Naive thymus-derived CD8-positive, alpha-beta T cell (primary cell): ENCODE measurements at places on chromosomes 7 and 10.

DNA sequence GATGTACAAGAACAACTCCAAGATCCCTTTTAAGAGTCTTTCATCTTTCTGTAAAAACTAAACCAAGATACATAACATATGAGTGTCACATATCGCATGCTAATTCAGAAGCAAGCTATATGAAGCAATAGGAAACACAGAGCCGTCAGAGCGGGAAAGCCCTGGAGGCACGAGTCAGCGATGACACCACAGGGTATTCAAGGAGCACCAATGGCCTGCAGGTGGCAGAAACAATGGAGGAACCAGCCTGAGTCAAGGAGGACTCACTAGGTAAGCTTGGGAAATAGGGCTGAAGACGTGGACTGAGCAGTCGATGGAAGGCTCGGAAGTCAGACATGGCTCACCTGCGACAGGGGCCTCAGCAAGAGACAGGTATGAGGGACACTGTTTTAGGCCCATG, 214.4 kb downstream of the FAM107B start:
- DNase-seq, result no peak

DNA sequence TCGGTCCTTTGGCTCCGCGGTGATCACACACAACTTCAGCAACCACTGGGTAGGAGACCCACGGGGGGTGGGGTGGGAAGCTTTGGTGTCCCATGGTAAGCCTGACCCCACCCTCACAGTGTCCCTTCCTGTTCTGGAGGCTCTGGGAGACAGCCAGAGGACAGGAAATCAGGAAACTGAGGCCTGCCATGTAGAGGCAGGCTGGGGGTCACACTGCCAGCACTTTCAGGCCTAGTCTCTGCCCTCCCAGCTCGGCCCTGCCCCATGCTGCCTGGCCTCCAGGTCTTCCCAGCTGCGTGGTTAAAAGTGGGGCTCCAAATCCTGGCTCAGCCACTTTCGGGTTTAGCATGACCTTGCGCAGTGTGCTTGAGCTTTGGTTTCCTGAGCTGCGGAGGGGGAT, 10.9 kb downstream of the AQP1 start:
- DNase-seq, result no peak

GRCh38 chr10:110010486-110011378, 2.9 kb downstream of the ADD3 start:
- no peak for DNase-seq

- no peak for DNase-seq
These were observed 50.5 kb downstream of the STRA8 start for GRCh38 chr7:135283959-135284638.

DNA sequence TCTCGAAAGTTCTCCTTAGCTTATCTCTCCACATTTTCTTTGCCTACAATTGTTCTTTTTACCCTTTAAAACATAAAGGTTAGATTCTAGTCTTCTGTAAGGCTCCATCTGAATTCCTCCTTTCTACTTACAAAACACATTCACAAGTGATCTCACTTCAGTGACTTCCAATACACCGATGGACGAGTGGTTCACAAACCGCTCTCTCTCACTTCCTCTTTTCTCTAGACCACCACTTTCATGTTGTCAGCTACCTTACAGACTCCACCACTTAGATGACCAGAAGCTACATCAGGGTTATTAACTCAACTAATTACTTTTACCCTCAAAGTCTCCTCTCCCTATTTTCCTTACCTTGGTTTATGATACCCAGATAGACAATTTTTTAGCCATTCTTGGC, 11.8 kb downstream of the MET start:
- DNase-seq, result peak; percentile 7

GRCh38 chr10:48404646-48405045, 98.2 kb downstream of the MAPK8 start:
- no peak for DNase-seq
